Pulmonary artery endothelial cell (primary cell): ENCODE measurements at places on chromosomes 2 and 18.

GRCh38 chr2:123370186-123370585 lies 654.9 kb upstream of the CNTNAP5 start:
- DNase-seq: no peak

DNA sequence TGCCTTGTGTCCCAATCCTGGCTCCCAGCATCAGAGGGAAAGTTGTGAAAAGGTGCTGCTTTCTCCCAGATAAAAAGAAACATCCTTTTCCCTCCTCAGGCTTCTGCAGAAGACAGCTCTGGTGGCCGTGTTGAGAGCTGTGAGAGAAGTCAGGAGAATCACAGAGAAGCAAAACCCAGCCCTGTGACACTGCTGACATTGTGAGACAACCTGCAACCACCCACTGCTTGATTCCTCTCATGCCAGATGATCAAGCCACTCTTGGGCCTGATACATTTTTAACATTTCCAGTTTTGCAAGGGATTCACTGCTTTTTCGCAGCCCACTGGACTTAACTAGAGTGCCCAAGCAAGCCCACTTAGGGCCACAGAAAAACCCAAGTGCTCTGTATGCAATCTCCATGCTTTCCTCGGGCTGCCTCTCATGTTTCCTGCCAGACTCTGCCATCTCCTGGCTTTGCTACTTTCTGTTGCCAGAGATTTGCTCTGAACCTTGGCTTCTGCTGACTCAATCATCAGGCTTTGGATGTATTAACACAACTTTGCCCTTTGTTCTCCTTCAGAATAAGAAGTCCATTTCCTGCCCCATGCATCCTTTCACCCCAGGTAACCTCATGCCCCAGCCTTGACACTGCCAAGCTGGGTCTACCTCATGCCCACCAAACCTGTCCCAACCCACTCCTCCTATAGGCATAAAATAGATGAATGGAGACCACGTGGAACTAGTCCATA lies 24.9 kb upstream of the TTR start:
- DNase-seq: no peak

DNA sequence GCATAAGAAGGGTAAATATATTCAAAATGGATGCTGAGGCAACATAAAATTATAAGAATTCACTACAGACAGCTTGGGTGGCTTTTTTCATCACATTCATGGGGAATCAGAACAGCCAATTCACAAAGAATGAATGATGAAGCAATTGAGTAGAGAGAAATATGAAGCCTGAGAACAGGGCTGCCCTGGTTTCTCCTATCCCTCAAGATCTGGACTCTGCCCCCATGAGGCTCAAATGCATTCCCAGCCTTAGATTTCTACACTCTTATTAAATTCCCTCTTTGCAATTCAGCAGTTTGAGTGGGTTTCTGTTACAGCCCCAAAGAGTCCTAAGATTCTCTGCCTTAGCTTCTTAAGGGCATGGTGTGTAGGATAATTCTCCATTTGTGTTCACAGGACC lies 172.5 kb downstream of the MAIP1 start:
- DNase-seq: no peak

GRCh38 chr2:171316220-171316619 lies 117.6 kb downstream of the METTL8 start:
- peak; percentile 36 for DNase-seq

DNA sequence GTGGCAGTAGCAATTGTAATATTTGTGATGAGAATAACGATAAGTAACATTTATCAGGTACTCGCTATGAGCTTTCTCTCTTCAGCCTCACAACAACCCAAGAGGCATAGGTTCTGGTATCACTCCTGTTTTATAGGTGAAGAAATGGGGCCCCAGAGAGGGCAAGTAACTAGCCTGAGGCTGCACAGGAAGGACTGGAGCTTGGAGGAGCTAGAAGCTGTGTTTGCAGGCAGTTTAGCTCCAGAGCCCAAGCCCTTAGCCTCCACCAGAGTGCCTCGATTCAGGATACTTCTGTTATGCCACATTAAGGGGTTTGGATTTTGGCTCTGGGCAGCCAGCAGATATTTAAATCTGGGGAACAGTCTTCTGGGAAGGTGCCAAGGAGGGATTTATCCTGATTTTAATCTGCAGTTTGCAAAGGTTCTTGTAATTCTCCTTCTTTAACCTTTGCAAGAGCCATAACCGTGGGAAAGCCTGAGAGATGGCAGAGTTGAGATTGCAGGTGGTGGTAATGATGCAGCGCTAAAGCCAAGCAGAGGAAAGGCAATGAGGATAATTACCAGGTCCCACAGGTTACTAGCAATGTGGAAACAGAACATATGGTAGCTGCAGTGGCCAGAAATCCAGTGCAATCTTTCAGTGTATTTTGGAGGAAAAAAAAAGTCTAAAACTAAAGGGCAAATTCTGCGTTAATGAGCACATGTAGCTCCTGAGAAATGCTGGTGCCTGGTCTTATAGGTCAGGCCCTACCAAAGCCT lies 9.1 kb downstream of the MOCOS start:
- DNase-seq: no peak

DNA sequence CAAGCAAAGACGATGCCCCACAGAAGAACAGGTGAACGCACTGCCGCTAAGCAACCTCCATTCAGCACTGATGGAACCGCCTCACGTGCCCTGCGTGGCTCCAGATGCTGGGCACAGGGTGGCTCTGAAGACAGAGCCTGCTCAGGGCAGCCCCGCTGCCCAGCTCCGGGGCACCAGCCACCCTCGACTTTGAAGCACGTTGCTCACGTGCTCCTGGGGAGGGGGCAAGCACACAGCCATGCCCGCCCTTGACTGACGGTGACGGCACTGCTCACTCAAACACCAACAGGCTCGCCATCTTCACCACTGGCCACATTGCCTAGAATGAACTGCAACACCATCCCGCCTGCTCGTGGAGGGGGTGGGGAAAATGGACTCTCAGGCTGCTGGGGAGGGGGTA lies 251.3 kb downstream of the HDAC4 start:
- DNase-seq: no peak

DNA sequence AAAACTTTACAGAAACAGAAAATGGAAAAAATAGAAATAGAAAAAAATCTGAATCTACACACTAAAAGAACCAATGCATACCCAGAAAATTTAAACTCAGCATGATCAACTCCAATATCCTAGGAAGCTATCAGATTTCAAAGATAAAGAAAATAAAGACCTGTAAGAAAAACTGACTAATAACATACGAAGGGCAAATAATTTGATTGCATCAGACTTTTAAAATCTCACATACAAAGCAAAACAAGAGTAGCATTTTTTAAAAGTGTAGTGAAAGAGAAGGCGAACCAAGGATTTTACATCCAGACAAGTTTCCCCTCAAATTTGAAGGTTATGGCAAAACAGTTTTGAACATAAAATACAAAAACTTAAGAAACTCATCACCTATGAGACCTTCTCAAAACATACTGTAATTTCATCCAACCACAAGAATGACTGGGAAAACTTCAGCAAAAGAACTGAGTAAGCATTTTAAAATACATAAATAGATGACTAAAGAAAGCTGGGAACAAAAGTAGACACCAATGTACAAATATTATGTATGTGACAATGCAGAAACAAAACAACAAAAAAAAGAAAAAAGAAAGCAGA lies 54.8 kb downstream of the NBAS start:
- no peak for DNase-seq

GRCh38 chr2:140256080-140256479 lies 1475.9 kb upstream of the NXPH2 start:
- no peak for DNase-seq

- no peak for DNase-seq
These were observed 22.6 kb upstream of the CALCRL start for GRCh38 chr2:187470698-187471097.

- DNase-seq: no peak
These were observed 60.8 kb upstream of the CCDC195 start for GRCh38 chr2:224776795-224777558.

DNA sequence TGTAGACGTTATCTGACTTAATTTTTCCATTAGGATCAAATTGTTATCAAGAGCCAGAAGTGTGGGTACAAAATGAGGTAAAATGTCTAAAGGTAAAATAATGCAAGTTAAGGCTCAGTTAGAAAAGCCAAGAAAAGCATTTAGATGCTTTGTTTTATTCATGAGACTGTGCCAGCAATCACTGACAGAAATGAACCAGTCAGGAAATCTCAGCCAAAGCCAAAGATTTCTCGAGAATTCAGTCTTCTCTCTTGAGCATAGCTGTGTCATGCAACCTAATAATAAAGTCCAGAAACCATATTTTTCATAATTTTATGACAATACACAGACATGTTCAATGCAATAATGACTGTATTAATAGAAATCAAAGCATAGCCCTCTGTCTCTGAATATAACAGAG lies 43.5 kb upstream of the ZNF397 start:
- no peak for DNase-seq

DNA sequence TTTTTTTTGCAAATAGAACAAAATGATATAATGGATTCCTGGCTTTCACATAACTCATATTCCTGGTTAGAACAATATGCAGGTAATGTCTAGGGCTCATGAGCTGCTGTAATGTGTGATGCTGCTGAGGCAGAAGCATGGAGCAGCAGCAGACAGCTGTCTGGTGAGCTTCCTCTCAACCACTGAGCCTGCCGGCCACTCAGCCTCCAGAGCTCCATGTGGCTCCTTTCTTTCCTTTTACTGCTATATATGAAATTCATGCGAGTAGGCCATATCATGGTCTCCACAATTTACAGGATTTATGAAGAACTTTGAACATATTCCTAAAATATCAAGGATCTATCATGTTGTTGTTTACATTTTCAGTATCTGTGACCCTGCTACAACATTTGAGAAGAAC lies 120.9 kb downstream of the MEP1B start:
- DNase-seq: no peak

DNA sequence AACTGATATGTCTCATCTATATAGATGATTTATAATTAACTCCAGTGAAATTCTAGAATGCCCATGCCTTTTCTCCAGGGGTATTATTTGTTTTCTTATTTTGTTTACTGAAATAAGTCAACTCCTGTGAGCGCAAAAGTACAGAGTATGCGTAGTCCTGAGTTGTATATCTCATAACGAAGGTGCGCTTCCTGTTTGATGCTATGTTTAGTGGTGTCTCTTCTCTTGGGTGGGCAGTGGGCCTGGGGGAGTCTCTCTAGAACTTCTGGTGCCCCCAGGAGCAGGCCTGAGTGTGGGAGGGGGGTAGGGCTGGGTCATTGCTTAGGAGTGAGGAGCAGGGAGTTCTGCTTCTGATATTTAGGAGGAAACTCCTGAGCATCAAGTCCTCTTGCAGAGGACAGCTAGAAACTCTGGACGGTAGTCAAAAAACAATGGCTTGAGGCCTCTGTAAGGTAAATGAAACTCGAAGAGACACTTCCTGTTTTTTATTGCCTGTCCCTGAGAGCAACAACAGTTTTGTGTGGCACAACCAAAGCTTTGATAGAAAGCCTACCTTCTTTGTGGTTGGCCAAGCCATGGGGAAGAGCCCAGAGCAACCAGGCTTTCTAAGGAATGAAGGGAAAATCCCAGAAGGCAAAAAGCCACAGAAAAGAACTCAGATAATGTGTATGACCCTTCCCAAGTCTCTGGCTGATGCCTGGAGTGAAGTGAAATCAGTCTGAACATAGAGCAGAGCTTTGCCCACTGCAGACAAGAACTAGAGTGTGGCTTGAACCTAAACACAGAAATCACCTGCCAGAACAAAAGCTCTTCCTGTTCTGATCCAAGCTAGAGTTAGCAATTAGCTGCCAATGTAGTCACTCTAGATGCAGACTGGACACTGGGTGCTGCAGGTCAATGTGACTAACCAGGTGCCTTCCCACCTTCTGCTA lies 8.5 kb upstream of the SP140L start:
- DNase-seq: no peak

DNA sequence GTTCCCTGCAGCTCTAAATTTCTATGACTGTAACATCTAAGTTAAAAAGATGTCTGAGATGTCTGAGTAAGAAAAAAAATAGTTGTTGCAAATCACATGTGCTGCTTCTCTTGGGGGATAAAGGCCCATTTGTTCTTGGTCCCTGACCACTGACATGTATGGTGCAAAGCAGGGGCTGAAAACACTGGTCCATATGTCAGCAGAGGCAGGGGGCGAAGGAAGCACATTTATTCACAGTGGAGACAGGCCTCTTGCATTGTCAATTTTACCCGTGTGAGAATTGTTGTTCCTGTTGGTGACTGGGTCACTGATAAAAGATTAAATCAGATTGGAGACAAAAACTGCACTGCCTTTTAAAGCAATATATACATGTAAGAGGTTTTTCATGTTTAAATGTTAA lies 38.8 kb downstream of the PRKCE start:
- DNase-seq: no peak
